ENCODE measurements at places on chromosomes 11 and 22.
A peak's percentile ranks its signal among the peaks of the same experiment; 100 is the strongest.

DNA sequence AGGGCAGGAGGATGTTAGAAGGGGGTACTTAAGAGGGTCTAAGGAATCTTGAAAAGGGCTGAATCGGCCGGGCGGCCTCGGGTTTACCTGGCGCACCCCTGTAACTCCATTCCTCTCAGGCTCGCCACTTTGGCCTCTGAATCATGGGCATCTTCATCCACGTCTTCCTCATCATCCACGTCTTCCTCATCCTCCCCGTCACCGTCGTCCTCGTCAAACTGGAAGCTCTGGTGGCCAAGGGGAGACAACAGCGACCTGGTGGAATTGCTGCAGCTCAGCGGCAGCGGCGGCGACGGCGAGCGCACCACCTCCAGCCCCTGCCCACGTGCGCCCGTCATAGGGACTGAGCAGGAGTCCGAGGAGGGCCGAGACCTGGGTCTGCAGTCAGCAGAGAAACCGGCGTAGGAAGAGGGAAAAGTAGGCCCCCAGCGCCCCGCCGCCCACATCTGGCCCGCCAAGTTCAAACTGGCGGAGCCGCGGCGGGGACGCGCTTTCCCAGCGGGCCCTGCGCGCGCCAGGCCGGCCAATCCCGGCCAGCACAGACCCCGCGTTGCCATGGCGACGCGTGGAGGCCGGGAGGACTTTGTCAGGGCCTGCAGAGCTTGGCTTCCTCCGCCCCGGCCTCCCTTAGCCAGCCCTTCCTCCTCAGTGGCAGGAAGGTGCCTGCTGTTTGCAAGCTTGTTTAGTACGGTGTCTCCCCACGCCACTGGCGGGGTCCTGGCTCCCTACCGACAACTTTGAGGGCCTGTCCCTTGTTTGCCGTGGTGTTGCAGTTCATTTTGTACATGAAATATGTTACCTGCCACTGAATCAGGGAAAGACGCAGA lies at the start of gene CCDC34:
Gene CCDC34 (minus strand): TSS at position 467 of the 827 bp plus-strand sequence. CDS start 21 bp downstream, at position 446.
- DNase-seq, result peak; percentile 97

DNA sequence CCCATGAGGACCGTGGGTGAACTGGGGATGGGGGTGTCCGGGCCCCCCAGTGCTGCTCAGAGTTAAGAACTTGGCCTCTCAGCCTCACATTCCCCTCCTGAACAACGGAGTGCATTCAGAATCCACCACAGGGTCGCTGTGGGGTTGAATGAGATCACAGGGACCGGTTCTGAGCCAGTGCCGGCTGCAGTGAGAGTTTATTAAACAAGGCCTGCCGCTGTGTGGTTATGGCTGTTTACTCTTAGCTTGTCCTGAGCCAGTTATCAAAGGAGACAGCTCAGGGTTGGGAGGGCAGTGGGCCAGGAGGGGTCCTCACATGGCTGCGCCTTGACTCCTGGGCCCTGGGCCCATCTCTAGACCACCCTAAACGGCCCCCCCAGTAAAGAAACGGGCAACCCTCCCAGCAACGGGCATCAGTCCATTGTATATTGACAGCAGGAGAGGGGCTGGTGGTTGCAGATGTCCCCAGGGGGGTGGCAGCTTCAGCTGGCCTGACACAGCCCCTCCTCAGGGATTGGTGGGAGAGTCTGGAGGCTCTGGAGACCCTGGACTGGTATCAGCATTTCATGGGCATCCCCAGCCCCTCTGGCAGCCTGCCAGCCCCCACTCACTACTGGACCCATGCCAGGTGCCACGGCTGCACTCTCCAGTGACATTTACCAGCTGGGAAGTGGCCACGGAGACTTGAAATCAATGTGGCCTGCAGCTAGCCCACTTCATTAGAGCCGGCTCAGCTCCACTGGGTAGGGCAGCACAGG lies 15.1 kb upstream of the CABP7 start:
- peak; percentile 84 for DNase-seq

GRCh38 chr11:68872216-68873003 lies 30.7 kb upstream of the CPT1A start:
- no peak for DNase-seq

DNA sequence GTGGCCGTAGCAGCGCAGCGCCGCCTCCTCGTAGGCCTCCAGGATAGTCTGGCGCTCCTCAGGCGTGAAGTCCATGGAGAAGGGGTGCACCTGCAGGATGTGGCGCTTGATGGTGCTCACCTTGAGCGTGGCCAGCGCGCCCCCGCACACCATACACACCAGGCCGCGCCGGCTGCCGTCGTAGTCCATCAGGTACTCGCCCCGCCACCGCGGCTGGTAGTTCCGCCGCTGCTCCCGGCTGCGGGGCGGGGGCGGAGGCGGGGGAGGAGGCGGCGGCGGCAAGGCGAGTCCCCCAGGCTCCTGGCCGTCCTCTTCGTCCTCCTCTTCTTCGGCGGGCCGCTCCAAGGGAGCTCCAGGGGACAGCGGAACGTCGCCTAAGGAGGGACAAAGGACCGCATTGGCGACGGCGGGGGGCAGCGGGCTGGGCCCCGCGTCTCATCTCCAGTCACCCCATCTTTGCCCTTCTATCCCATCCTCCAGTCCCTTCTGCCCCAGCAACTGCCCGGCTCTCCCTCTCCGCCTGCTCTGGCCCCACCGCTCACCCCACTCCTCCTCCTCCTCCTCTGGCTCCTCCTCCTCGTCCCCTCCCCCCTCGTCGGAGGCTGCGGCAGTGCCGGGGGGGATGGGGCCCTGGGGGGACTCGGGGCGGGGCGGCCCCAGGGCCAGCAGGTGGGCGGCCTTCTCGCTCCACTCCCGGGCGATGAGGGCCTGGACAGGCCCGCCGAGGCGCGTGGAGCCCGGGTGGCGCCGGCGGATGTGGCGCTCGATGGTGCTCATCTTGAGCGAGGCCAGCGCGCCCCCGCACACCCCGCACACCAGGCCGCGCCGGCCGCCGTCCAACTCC lies 4.9 kb downstream of the ZFTA start:
- peak; percentile 24 for DNase-seq

- no peak for DNase-seq
Observed at GRCh38 chr11:69873166-69874077, 54.2 kb upstream of the FGF3 start.

DNA sequence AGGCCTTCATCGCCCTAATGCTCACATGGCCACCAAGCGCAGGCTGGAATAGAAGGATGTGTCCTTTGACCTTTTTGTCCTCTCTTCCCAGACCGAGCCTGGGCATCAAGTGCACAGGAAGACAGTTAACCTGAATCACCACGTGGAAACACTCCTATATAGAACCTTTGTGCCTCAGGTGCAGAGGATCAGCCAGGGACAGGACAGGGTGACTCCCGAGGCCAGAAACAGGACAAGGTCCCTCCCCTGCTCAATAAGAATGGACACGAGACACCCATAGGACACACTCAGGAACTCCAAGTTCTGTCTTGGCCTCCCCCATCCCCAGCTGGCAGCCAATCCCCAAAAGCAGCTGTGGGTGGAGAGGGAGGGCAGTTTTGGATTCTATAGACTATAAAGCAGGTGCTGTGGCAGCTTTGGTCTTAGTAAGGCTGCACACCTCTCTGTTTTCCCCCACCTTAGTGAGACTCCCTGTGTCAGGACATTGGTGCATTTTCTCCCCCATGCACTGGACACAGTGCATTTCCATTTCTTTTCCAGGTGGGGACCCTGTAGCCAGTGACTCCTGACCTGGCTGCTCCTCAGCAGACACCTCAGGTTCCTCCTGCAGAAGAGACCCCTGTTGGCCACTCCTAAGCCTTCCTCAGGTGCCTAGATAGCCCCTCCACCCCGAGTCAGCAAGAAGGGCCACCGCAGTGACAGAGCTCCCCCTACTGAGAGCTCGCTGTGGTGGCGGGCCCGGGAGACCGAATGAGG lies 43.6 kb upstream of the POU2AF1 start:
- DNase-seq, result peak; percentile 24

GRCh38 chr11:450809-451451 lies 851 bp downstream of the PTDSS2 start:
- peak; percentile 81 for DNase-seq

DNA sequence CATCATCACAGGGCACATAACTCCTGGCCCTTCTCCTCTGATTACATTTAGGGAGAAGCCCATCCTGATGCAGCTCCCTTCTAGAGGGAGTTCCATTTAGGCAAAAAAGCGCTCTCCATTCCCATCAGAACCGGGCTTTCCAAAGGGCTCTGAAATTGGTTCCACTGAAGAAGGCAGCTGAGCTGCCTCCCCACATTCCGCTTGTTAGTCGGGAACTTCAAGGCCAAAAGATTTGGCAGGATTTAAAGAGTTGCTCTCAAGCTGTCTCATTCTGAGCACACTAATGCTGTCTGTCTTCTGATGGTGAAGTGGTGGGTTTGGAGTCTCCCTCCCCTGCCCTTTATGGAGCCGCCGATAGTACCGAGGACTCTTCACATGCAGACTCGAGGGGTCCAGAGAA lies 26.6 kb upstream of the CABP7 start:
- no peak for DNase-seq

- peak; percentile 14 for DNase-seq
Observed at GRCh38 chr11:6864438-6864837, 1.6 kb downstream of the OR10A2 start.

- DNase-seq, result peak; percentile 89
Observed at GRCh38 chr11:57476757-57477506, 16.6 kb downstream of the RTN4RL2 start.

DNA sequence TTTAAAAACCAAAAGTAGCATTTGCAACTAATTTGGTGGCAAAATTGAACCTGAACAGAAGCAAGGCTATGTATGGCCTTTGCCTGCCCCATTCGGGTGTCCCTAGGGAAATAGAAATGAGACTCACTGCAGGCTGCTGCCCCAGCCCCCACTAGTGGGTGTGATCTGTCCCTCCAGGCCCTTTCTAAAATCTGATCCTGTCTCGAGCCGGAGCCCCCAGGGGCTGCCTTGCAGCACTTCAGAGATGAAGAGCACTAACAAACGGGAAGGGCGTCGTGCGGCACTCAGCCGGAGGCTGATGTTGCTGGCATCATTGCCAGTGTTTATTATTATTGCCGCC lies 43.2 kb downstream of the CD82 start:
- DNase-seq, result no peak

- DNase-seq, result no peak
Observed at GRCh38 chr11:4048340-4048739, 46.3 kb upstream of the RRM1 start.

DNA sequence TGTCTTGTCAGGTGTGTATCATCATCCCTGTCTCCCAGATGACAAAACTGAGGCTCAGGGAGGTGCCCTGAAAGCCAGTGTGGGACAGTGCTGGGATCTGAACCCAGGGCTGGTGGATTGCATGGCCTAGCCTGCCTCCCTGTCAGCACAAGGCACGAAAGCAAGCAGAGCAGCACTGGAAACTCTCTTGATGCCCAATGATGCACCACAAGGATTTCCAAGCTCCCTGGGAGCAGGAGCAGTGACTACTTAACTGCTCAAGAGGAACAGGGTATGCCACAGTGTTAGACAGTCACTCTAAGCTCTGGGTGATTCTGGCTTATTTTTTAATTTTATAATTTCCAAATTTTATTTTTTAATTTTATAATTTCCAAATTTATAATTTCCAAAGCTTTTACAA lies 9.0 kb downstream of the ZC3H7B start:
- no peak for DNase-seq

GRCh38 chr11:69086152-69087132 lies 37.7 kb downstream of the TPCN2 start:
- DNase-seq, result no peak

DNA sequence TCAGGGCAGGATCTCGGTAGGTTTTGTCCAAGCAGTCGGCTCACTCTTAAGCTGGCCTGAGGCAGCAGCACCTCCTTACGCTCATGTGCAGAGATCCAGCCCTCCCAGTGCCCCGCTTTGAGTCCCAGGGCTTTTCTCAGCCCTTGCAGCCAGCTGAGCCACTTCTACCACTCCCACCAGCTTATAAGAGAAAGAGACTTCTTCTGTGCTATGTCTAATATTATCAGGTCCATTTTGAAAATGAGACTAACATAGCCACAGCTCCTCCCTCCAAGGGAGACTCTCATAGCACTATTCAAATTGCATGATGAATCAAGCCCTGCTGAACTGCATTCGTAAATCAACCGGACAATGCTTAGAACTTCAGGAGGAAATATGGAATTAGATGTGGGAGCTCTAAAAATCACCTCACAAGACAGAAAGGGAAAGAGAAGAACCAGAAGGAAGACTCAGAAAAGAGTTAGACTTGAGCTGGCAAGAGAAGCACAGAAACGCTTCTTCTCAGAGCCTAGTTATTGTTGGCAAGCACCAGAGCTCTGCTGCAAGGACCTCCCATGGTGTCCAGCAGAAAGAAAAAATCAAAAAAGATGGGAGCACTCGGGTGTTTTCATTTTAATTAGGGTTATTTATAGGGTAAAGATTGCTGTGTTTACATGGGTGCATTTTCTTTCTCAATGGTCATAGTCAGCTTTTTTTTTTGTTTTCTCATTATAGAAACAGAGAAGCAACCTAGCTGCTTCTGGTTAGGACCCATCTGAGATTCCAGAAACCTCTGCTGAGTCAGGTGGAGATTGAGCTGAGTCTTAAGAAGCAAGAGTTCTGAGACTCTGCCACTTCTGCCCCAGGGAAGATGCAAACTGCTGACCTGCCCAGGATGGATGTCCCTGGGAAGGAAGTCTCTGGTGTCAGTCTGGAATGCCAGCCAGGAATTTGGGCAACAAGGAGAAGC lies 181.4 kb downstream of the ETS1 start:
- no peak for DNase-seq

- DNase-seq, result no peak
Observed at GRCh38 chr11:77710358-77710757, 72.8 kb upstream of the CLNS1A start.

DNA sequence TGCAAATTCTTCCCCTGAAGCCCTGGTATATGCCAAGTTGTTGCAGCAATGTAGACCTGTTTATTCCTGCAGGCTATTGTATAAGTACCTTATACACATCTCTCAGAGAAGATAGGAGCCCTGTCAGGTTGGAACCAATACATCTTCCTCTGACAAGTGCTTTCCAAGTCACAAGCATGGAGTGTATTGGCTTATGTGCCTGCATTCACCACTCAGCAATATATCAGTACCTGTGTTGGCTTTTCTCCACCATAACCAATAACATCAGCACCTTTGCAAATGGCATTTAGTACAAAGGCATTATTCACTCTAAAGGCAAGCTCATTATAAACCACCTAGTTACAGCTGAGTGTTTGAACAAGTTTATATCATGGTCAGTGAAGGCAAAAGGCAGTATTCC lies 611.7 kb upstream of the CNTN5 start:
- no peak for DNase-seq

DNA sequence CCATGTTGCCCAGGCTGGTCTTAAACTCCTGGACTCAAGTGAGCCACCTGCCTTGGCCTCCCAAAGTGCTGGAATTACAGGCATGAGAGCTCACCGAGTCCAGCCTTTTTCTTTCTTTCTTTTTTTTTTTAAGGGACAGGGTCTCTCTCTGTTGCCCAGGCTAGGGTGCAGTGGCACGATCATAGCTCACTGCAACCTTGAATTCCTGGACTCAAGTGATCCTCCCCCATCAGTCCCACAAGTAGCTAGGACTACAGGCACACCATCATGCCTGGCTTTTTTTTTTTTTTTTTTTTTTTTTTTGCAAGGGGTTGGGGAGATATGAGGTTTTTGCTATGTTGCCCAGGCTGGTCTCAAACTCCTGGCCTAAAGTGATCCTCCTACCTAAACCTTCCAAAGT lies 78.5 kb downstream of the MRTFA start:
- DNase-seq, result no peak

DNA sequence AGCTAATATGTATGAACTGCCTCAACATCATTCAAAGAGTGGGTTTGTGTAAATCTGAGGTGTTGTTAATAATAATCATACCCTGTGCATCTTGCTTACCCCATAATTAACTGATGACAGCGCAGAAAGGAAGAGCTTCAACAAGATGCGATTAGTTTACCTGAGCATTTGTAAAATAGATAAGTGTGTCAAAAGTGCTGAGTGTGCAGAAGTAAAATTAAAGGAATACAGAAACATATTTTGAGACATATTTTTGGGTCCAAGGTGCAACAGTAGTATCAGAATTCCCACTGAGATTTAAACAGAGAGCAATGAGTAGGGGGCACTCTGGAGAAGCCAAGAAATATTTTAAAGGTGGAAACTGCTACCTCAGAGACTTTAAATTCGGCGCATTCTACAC lies 6.1 kb downstream of the BLID start:
- no peak for DNase-seq

Data from AG08396 (cell line).